ENCODE measurements at places on chromosomes 16 and 17.

DNA sequence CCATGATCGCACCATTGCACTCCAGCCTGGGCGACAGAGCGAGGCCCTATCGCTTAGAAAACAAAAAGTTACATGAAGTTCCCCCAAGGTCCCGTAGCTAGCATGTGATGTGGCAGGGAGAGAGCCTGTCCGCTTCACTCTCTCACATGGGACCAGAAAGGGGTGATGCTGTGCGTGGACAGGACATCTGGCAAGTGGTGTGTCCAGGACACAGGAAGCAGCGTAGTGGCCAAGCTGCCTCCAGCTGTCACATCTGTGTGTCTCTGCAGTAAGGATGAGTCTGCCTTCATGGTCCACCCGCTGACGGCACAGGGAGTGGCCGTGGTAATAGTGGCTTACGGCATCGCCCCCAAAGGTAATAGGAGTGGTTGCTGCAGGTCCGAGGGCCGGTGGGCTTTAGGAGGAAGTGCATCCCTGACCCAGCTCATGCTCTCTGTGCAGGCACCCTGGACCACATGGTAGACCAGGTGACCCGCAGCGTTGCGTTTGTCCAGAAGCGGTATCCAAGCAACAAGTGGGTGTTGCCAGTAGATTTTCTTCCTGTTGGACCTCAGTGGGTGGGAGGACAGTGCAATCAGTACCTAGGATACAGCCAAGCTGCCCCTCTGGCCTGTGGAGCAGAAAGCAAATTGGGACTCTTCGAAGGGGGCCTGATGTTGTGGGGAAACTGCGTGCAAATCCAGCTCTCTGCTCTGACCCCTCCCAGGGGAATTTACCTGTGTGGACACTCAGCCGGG lies 9.5 kb upstream of the BIRC5 start:
- no peak for DNase-seq

DNA sequence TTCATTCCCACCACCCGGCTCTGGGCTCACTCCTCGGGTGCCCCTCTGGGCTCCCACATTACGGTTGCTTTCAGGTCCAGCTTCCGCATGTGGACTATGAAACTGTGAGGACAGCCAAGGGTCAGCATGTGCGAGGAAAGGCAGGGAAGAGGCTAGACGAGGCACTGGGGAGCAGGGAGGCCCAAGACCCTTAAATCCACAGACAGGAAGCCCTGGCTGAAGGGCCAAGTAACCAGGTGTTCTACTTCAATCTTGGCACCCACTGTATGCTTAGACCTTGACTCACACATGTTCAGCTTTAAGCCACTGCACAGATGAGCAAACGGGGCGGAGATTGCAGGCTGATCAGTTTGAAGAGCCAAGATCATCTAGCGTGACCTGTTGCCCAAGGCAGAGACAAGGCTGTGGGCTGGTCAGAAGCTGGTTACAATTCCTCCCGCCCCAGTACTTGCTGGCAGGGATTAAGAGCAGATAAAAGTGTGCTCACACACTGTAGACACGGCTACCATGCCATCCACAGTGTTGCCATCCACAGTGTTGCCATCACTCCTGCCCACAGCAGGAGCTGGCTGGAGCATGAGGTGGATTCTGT lies at the start of gene CES4A:
TSS of gene CES4A (plus strand) at position 393 of the 592 bp plus-strand sequence. CDS start at position 577, 184 bp downstream.
- DNase-seq: no peak

- DNase-seq: peak; percentile 92
Observed at GRCh38 chr16:66977341-66978113, 10.9 kb upstream of the CES4A start.

DNA sequence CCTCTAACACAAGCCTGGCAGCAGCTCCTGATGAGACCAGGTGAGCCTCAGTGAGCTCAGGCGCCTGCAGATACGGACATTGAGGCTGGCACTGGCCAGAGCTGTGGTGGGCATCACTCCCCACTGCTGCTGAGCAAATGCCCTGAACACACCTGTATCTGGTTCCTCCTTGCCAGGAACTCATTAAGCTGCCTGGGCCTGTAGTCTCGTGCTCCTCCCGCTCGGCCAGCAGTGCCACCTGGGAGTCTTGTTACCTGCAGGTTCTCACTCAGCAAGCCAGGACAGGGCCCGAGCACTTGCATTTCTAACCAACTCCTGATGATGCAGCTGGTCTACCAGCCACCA lies 13.3 kb downstream of the EIF4A3 start:
- DNase-seq: peak; percentile 29

DNA sequence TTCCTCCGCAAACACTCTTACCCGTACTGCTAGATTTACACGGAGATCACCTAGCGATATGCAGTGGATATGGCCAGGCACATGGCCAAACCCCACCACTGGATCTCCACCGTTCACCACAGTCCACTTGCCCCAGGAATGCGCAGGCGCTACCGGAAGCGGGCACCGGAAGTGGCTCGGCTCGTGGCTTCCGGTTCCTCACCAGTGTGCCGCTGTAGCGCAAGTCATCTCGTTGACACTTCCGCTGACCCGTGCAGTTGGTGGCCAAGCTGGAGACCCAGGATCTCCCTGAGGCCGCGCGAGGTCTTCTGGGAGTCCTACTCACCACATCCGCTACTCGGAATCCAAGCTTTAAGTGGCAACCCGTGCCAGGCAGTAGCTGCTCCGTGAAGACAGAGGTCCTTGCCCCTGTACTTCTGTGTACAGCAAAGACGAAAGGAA lies 11.5 kb downstream of the ZNF597 start:
- DNase-seq: no peak

DNA sequence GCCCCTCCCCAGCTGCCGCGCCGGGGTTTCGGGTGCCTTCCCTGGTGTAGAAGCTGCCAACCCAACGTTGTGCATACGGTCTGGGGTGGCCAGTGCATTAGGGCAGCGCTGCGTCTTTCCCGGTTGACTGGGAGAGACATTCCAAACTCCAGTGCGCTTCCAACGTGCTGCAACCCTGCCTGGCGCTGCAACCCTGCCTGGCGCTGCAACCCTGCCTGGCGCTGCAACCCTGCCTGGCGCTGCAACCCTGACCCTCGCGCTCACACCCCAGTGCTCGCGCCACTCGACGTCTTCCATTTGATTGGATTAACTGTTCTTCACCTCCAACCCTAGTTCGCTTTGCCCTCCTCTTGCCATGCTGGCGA lies 488 bp upstream of the HAP1 start:
- DNase-seq: no peak

- no peak for DNase-seq
Observed at GRCh38 chr16:20072146-20072873, 1.4 kb downstream of the GPR139 start.

GRCh38 chr16:80489173-80489572 lies 51.6 kb upstream of the DYNLRB2 start:
- no peak for DNase-seq

GRCh38 chr17:27816946-27817345 lies 16.6 kb upstream of the NOS2 start:
- no peak for DNase-seq

GRCh38 chr17:57870283-57870635 lies 20.4 kb upstream of the MRPS23 start:
- DNase-seq: no peak

GRCh38 chr17:5819921-5820685 lies 235.8 kb upstream of the NLRP1 start:
- DNase-seq: peak; percentile 24

DNA sequence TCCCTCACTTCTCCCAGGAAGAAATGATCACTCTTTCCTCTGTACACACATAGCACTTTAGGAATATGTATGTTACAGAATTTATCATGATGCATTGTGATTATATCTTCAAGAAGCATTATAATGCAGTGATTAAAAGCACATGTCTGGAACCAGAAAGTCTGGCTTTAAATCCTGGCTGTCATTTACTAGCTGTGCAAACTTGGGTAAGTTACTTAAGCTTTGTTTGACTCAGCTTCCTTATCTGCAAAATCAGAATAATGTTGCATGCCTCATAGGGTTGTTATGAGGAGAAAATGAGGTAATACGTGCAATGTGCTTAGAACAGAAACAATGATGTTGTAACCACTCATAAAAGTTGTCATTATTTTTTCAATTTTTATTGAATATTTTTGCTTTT lies 156.3 kb upstream of the ZKSCAN2 start:
- DNase-seq: no peak

DNA sequence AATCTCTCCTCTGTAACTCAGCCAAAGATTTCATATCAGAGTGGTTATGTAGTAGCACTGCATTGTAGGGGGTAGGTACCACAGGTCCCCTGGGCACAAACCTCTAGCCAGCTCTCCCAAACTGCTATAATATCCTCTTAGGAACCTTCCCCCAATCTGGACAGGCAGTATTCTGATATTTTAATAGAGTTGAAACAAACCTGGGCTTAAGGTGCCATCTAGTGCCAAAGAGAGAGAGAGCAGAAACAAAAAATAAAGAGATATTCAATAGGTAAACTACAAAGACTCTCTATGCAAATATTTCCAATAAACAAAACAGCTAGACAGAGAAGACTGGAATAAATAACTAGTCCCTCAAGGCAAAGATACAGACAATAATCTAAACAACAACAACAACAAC lies 1070.0 kb downstream of the CDH11 start:
- DNase-seq: no peak

- DNase-seq: no peak
Observed at GRCh38 chr17:28758411-28759121, 14.8 kb downstream of the TRAF4 start.

DNA sequence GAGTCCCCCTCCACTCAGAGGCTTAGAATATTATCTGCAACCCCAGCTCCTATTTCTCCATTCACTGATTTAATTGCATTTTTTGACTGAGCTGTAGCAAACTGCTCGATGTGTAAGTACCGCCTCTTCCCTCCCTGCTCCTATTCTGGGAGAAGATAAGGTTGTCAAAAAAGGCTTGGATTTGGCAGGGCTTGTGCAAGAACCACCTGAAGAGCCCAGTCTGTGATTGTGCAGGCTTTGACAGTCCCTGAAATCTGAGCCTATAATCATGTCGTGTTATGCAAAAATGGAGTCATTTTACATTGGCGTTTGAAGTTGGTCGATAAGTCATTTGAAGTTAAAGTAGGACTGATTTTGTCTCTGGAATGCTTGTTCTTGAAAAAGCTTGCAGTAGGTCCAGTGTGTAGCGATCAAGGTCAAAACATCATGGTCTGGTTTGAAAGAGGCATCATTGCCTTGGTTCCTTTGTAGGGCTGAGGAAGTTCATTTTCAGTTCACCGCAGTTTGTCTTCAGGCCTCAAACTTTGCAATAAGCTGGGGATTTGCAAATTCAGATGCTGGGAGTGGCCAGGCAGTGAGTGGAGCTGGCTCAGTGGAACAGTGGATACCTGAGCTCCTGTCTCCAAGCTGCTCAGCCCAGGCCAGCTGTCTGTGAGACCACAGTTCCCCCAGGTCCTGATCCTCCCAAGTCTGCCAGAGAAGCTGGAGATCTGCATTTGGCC lies 68.8 kb downstream of the KATNIP start:
- DNase-seq: no peak

- peak; percentile 68 for DNase-seq
Observed at GRCh38 chr16:50478773-50479149, 69.4 kb upstream of the NKD1 start.

DNA sequence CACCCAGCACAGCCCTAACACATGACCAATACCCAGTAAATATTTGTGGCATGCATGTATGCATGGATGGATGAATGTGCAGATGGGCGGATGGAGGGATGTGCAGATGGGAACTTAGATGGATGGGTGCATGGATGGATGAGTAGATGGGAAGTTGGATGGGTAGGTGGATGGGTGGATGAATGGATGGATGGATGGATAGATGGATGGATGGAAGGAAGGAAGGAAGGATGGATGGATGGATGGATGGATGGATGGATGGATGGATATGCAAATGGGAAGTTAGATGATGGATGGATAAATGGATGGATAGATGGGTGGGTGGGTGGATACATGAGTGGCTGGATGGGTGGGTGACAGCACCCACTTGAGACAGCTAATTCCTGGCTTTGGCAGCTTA lies 193.2 kb upstream of the TNRC6C start:
- DNase-seq: no peak

GRCh38 chr16:27852116-27852515 lies 211.4 kb downstream of the GSG1L start:
- no peak for DNase-seq

DNA sequence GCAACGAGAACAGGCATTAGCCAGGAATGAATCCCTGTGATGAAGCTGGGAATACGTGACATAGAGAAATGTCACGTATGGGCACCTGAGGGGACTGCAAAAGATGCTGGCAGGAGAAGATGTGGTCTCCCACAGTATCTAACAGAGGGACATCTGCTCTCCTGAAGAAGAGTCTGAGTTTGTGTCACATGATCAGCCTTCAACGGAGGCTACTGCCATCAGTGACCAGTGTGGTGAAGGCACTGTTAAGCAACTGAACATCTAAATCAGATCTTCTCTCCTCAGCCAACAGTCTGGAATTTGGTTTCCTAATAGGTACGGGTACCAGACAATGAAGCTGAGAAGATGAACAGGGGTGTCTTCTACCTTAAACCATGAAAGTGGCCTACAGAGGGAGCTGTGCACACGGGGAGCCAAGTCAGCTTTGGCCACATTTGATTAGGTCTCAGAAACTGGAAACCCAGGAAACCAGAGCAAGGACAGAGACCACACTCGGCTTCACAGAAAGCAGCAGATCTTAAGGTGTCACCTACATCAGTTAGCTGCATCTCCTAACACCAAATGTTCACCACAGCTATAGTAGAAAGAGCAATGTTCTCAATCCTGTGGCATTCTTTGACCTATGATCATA lies 41.8 kb downstream of the BRD7 start:
- DNase-seq: peak; percentile 33

- peak; percentile 64 for DNase-seq
Observed at GRCh38 chr16:48041981-48042421, 113.8 kb downstream of the ABCC12 start.

DNA sequence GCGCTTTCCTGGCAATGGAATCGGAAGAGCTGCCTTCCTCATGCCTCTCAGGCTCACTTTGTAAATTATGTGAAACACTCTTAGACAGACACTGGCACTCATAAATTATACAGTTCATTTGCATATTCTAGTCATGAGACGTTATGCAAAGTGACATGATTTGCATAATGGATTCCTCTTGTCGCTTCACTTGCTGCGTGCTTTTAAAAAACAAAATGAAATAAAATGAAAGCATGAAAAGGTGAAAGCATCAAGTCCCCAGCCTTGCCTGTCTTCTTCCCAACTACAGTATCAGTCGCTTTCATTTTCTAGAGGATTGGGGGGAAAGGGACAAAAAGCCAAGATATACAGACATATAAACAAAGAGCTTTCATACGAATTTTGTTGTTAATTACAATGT lies 252.8 kb upstream of the PMFBP1 start:
- DNase-seq: no peak

DNA sequence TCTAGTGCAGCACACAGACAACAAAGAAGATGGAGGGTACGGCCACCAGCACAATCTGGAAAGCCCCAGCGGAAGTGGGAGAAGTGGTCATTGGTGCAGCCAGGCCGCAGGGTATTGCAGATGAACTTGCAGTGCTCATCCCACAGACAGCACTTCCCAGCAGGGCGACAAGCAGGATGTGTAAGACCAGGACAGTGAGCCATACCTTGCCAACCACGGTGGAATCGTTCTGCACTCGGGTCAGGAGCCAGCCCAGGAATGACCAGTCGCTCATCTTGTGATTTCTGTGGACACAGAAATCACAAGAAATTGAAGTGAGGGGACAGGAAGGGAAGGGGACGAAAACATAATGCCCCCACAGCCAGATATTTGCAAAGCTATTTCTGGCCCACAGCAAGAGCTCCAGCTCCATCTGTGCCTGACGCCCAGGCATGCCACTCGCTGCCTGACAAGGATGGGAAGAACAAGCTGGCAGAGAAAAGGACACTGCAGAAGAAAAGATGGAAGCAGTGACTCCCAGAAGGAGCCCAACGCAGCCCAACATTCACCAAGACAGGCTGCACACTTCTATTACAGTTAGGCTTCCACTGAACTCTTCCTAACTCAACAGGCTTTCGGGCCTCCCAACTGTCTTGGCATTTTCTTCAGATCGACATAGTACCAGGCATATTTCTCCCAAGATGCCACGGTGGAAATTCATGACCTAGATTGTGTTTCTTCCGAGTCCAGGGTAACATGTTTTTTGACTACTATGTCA lies 17.5 kb upstream of the MYO18A start:
- DNase-seq: no peak
